ENCODE measurements at places on chromosomes 5 and 9.

- DNase-seq: no peak
Measured at GRCh38 chr5:161851691-161852299, 3.9 kb downstream of the GABRA1 start.

GRCh38 chr9:32581512-32582143, 8.7 kb upstream of the NDUFB6 start:
- DNase-seq: peak; percentile 10

GRCh38 chr9:127104581-127105311, 17.7 kb downstream of the ANGPTL2 start:
- DNase-seq: no peak

- no peak for DNase-seq
Measured at GRCh38 chr9:12819436-12820185, 44.8 kb downstream of the LURAP1L start.

DNA sequence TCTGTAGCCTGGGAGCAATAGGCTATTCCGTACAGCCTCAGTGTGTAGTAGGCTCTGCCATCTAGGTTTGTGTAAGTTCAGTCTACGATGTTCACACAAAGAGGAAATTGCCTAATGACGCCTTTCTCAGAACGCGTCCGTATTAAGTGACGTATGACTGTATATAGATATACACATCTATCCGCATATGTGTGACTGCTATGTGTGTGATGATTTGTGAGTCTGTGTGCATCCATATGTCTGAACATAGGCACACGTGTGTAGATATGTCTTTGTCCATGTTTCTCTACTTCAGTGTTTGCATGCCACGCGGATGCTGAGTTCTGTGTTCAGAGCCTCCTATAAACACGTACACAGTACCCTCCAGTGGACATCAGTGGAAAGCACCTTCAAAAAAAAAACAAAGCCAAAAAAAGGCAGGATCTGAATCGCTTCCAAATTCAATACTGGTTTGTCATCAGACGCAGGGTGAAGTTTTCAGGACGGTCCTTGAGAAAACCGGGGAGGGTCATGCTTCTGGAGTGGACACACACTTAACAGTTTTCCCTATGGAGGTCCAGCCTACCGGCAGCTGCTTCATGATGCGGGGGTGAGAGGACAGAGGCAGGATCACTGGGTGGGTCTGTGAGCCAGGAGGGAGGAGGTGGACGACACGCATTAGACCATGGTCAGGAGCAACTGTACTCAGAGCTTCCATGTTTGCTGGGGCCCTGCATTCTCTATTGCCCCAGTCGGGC, 29.5 kb upstream of the ALDH1B1 start:
- DNase-seq: no peak

DNA sequence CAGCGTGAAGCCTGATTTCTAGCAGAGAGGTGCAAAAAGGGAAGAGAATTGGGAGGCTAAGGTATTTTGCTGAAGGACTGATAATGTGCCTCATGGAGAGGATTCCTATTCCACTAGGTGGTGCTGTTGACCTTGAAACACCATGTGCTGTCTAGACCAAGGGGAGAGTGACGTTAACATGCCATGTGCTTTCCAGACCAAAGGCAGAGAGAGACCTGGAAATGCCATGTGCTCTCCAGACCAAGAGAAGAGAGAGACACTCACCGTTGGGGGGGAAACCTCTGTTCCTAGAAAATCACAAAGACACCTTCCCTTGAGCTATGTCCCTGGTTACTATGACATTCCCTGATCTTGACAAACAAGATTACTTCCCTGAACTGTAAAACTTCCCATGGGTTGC, 286.0 kb upstream of the TUSC1 start:
- no peak for DNase-seq

DNA sequence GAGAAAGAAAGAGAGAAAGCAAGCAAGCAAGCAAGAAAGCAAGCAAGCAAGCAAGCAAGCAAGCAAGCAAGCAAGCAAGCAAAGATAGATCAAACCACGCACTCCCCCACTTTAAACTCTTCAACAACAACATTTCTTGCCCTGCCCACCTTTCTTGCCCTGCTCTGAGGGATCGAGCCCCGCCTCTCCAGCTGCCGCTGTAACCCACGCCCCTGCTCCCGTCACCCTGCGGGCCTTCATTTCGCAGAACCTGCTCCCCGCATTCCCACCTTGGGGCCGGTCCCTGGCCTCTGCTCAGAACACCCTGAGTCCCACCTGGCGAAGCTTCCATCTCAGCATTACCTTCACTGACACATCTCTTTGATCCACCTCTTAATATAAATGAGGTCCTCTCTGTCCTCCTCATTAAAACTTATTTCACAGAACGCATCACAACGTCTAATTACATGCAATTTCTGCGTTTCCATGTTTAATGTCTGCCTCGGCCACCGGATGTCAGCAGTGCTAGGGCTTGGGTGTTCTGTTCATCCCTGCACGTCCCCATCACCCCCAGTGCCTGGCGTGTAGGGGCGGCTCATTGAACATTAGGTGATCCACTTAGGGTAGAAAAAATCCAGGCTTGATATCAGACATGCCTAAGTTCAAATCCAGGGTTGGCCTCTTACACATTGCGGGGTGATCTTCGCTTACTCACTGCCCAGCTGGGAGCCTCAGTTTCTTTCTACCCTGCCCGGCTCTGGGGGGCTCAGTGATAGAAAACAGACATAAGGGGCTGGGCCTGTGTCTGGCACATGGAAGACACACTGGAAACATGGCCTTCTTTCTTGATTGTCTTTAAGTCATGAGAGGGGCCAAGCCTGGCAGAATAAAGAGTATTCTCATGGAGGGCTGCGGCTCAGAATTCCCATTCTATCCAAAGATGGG, 187.6 kb downstream of the DAB2IP start:
- DNase-seq: no peak

DNA sequence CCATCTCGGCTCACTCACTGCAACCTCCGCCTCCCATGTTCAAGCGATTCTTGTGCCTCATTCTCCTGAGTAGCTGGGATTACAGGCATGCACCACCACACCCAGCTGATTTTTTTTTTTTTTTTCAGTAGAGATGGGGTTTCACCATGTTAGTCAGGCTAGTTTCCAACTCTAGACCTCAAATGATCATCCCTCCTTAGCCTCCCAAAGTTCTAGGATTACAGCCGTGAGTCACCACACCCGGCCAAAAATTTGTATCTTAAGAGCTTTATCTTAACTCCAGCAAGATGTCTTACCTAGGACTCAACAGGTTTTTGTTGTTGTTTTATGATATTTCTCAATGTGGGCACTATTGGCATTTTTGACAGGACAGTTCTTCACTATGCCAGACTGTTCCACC, 27.9 kb downstream of the LYRM7 start:
- no peak for DNase-seq

GRCh38 chr5:179769796-179770195, 24.0 kb upstream of the LTC4S start:
- DNase-seq: no peak

GRCh38 chr9:133406480-133407307, 11.1 kb downstream of the REXO4 start:
- peak; percentile 74 for DNase-seq

GRCh38 chr9:92637326-92637725, 32.6 kb downstream of the IPPK start:
- no peak for DNase-seq

- DNase-seq: no peak
Measured at GRCh38 chr5:68542207-68542606, 326.7 kb downstream of the PIK3R1 start.

DNA sequence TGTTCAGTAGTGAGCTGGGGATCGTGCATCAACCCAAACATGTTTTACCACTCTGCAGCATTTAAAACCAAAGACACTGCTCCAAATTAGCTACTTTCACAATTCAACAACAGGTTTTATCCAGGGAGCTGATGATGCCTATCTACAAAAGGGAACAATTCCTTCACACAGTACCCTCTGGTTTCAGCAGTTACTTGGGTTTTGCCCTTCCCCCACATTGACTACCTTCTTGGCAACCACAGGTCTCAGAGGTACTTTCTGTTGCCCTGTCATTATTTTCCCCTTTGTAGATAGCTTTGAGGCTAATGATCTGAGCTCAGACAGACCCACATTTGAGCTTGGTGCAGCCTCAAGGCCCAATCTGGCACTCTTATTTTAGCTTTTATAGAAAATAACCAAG, 96.1 kb downstream of the WDR41 start:
- no peak for DNase-seq

GRCh38 chr5:54676481-54677340, 159.2 kb downstream of the SNX18 start:
- DNase-seq: no peak

GRCh38 chr5:80689627-80690026, 34.8 kb upstream of the DHFR start:
- DNase-seq: no peak

- no peak for DNase-seq
Measured at GRCh38 chr5:181028032-181028819, 11.8 kb upstream of the BTNL9 start.

DNA sequence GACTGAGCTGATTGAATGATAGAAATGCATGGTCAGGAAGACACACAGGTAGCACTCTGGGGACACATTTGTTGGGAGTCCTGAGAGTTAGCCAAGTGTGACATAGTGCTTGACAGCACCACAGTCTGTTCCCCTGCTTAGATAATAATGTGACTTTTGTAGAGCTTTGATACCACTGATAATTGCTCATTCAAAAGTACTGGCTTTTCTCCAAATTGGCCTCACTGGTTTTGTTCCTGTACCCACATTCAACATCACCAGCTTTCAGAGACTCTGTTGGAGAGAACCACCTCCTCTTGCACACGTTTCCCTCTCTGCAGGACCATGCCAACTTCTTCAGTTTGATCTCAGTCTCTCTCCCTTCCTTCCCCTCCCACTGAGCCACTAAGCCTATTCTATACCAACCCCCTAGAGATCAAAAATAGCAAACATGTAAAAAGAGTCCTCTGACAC, 52.5 kb upstream of the IL7R start:
- no peak for DNase-seq

DNA sequence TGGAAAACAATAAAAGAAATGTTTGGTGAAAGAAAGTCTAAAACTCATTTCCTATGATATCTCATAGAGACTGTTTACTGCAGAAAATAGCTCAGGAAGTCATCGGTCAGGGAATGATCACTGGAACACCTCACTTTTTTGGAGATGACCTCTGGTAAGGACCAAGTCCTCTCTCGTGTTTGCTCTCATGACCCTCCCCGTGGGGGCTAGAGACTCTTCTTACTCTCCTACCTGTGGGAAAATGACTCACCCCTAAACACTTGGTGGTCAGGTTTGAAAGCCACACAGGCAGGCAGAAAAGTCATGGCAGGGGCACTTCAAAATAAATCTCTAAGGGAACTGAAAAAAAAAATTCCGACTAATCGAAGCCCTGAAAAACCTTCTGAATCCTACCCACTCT, 48.2 kb downstream of the FAM240B start:
- DNase-seq: no peak

DNA sequence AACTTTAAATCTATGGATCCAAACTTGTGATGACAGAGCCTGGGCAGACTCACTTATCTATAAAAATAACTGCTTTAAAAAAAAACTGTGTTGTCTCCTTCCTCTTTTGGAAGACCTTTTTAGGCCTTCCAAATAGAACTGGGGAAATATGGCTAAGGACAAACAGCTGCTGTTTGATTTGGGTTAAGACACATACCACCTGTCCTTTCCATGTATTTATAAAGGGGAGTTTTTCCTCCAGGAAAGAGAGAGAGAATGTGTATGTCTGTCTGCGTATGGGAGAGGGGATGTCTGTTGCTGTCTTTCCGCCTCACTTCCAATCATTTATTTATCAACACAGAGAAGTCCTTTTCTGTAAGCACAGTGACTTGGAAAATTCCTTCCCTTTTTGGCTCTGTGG, 2.8 kb downstream of the ARHGEF37 start:
- DNase-seq: no peak

GRCh38 chr5:168852329-168852728, 273.2 kb upstream of the PANK3 start:
- DNase-seq: no peak

DNA sequence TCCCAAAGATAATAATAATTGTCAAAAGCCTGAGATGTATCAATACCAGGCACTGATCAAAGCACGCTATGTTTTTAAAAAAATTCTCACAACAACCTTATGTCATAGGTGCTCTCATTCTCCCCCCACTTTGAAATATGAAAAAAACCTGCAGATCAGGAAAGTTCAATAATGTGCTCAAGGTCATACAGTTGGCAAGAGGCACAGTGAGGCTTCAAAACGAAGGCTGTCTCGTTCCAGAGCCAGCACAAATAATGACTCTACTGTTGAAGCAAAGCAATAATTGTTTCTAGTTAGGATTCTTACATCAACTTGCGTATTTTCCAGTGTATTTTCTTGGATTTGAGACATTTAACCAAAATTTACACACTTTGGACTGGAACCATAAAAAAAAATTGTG, 88.3 kb downstream of the RAB3C start:
- DNase-seq: no peak
